NCI-H2081 treated with DMSO at 0.1 percent for 48 hours (cell line): ENCODE measurements at places on chromosomes 5 and 9.

DNA sequence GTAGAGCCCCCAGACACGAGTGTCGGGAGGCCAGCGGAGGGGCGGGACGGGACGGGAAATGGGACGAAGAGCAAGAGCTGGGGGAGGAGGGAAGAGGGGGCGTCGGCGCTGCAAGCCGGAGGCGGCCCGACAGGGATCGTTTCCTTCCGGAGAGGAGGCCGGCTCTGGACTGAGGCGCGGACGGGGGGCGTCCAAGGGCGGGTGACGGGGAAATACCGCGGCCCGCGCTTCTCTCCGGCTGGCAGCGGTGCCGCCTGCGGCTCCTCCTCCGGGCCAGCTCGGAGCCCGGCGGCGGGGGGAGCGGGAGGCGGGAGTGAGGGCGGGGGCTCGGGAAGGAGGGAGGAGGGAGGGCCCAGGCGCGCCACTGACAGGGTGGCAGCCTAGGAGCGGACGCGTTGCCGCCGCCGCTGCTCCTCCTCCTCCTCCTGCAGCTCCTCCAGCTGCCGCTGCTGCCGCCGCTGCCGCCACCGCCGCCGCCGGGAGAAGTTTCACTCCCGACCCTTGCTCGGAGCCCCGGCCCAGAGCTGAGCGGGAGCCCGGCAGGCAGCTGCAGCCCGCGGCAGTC lies at the start of gene CHSY3:
TSS of gene CHSY3 (plus strand) at position 364 of the 565 bp plus-strand sequence.
- DNase-seq = no peak

DNA sequence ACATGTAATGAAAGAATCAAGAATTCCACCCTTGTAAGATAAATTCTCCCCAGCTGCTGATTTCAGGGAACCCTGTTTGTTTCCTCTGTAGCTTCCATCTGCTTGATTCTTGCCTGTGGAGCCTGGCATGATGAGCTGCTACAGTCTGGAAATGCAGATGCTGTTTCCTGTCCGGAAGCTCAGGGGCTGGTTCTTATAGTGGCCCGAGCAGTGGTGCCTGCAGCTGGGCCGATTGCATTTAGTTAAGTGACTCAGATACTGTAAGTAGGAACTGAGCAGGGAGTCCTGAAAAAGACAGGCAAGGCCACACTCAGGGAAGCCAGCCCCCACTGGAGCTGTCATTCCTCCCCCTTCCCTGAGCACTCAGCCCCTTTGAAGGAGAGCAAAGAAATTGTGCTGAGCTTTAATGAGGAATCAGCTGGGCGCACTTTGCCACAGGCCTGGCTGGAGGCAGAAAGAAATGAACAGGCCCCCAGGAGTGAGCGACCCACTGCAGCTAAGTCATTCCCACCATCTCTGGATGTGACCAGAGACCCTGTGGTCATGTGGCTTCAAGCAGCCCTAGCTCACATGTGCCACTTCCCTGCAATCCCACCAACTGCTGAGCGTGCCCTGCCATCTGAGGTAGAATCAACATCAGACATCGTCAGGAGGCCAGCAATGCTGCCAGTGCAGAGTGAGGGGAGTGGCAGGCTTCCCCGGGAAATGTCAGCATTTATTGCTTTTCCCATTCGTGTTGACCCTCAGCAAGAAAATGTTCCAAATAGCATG lies 206.0 kb upstream of the WWC1 start:
- no peak for DNase-seq

- DNase-seq = peak; percentile 31
These were observed 134.4 kb downstream of the FGF1 start for GRCh38 chr5:142551338-142552067.

DNA sequence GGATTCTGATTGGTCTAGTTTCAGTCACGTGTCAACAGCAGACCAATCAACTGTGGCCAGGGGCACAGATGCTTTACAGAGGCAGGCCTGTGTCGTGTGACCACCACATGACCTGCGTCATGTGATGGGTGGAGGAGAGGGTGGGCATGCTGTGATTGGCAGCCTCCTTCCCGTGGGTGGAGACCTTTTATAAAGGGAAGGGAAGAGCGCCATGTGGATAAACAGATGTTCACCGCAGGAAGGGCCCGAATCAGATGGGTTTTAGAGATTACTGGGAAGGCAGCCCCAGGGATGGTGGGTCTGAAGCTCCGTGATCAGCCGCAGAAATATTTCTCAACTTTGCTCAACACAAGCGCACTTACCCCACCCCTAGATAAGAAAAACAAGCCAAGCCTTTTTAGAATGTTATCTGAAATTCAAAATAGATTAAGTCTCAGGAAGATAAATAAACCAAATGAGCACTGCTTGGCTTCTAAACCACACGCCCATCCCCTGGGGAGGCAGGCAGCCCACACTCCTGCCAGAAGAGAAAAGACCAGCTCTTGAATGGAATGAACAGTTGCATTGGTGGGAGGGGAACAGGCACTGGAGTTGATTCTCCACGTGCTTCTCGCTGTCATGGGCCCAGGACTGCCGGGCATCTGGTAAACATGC lies 43.6 kb downstream of the ROPN1L start:
- DNase-seq = no peak

DNA sequence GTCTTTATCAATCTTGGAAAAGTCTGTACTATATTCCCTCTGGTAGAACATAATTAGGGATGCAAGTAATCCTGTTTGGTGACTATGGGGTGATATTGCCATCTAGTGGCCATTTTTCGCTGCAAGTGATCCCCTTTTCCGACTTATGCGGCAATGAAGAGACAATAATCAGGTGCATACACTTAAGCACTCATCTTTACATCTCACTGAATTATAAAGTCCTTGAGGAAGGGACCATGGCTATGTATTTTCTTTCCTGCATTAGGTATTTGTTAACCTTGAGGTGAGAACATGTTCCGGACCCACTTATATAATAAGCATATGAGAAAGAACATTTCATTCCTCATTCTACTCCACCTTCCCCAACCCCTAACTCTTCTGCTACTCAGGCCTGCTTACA lies 19.6 kb upstream of the LIX1 start:
- peak; percentile 18 for DNase-seq
